ENCODE measurements at places on chromosomes 4 and X. TPM values are rescaled to one million over a fixed set of nuclear protein-coding genes. Genes with fewer than 3 reads are reported as not detected.

The TRIM60 gene
- not detected for total RNA-seq

The MGAT4D gene
- not detected for total RNA-seq

DNA sequence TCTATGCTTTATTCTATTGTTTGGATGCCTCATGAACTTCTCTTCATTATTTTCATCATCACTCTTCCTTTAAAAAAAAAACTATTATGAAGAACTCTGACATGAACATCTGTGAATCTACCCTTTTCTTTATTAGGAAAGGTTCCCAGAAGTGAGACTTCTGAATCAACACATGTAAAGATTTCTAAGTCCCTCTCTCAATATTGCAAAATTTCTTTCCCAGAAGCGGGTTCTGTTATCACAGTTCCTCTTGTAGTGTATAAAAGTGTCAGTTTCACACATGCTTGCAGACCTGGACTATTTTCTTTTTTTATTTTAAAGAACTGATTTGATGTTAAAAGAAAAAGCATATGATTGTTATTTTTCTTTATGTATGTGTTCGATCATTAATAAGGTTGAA is 330.8 kb upstream of the KLF3 start:
- H3K4me3 ChIP-seq, result no peak overlapping the region
- DNase-seq, result no peak
- no peaks in the 10 kb centered on the region for H3K36me3 ChIP-seq
- H3K4me1 ChIP-seq, result peaks cover 4% of the 10 kb centered on the region

GRCh38 chr4:53608242-53608641 is 17.0 kb upstream of the LNX1 start:
- H3K4me3 ChIP-seq, result no peak overlapping the region
- no peak for DNase-seq
- no peaks in the 10 kb centered on the region for H3K27me3 ChIP-seq
- no peaks in the 10 kb centered on the region for H3K36me3 ChIP-seq

GRCh38 chr4:92059615-92060014 is 244.2 kb upstream of the GRID2 start:
- H3K4me1 ChIP-seq, result no peaks in the 10 kb centered on the region
- no peaks in the 10 kb centered on the region for H3K27me3 ChIP-seq
- DNase-seq, result no peak
- no peak overlapping the region for H3K27ac ChIP-seq
- no peaks in the 10 kb centered on the region for H3K36me3 ChIP-seq

DNA sequence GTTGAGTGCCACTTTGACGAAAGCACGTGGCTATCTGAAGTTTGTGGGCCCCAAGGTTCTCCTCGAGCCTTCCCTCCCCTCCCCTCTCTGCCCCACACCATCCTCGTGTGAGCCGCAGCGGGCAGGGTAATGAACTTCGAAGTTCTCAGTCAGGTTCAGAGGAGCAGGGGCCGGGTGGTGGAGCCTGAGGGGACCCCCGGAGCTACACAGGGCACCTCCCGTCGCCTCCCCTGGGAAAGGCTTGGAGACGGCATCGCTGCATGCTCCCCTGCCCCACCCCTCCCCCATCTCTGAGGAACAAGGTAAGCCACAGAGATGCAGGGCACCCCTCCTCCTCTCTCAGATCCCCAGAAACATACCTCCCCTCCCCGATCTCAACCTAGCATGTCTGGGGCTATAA is 2.8 kb upstream of the NKX1-1 start:
- no peak overlapping the region for H3K27ac ChIP-seq
- H3K4me3 ChIP-seq, result no peak overlapping the region
- H3K4me1 ChIP-seq, result no peaks in the 10 kb centered on the region
- no peaks in the 10 kb centered on the region for H3K36me3 ChIP-seq

All from endodermal cell (in vitro differentiated cells).